ENCODE measurements at places on chromosomes 7 and 10. TPM values are rescaled to one million over a fixed set of nuclear protein-coding genes. Genes with fewer than 3 reads are reported as not detected.

- H3K4me3 ChIP-seq, result no peak overlapping the region
- H3K36me3 ChIP-seq, result peaks cover 39% of the 10 kb centered on the region
- DNase-seq, result no peak
These were observed 118.2 kb upstream of the FAM133B start for GRCh38 chr7:92708111-92709042.

DNA sequence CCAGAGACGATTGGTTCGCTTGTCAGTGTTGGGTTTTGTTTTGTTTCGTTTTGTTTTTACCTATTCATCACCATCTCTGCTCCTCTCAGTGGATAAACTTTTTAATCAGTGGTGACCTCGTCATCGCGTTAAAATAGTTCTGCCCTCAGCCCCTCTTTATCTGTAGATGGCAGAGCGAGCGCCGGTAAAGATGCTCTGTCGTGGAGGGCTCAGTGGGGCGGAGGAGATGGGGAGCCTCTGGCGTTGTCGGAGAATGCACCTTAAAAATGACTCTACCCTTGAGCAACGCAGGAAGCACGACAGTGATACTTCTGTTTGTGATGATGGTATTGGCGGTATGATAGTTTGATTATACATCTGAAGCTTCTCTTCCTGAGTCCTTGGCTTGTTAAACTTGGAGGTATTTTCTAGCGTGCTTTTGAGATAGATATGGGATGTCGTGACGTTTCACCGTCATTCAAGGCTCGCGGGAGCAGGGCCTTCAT is 554 bp downstream of the CSGALNACT2 start:
- peak; percentile 60 for DNase-seq
- H3K4me1 ChIP-seq, result peaks cover 74% of the 10 kb centered on the region
- H3K4me3 ChIP-seq, result peak overlapping the region; percentile 98
- peak overlapping the region; percentile 98 for H3K27ac ChIP-seq
- H3K27me3 ChIP-seq, result peaks cover 2% of the 10 kb centered on the region
- peaks cover 24% of the 10 kb centered on the region for H3K36me3 ChIP-seq

GRCh38 chr10:4257939-4258465 is 473.0 kb upstream of the KLF6 start:
- no peak for DNase-seq
- H3K4me3 ChIP-seq, result no peak overlapping the region
- peaks cover 6% of the 10 kb centered on the region for H3K27me3 ChIP-seq
- H3K4me1 ChIP-seq, result no peaks in the 10 kb centered on the region
- H3K36me3 ChIP-seq, result peaks cover 2% of the 10 kb centered on the region
- no peak overlapping the region for H3K27ac ChIP-seq

DNA sequence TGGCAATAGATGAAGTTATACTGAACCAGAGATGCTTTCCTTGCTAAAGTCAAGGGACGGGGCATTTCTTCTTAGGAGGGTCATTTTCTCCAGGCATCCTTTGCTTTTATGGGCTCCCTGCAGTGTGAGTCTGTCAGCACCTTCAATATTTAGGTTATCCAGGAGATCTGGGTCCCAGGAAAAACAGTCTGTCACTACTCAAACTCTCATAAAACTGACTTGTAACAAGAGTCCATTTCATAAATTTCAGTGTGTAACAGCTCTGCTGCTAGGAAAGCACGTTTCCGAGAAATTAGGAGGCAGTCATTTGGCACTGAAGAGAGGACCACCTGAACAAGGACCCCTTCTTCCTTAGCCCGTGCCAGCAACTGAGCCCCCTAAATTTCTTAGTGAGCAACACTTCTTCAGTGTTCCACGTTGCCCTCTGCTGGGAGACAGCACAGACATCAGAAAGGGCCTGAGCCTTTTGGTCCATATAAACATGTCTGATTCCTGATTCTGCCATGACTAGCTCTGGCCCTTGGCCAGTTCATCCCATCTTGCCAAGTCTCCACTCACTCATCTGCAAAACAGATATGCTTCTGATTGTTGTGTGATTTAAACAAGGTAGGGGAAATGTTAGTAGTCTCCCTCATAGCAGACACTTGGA is 7.2 kb downstream of the GCC1 start:
- H3K36me3 ChIP-seq, result peaks cover 52% of the 10 kb centered on the region
- peaks cover 14% of the 10 kb centered on the region for H3K4me1 ChIP-seq
- no peak overlapping the region for H3K27ac ChIP-seq
- no peaks in the 10 kb centered on the region for H3K27me3 ChIP-seq

TNKS2 gene
- 30.6 TPM for total RNA-seq

GRCh38 chr10:27535317-27535716 is 31.2 kb downstream of the RAB18 start:
- no peak overlapping the region for H3K27ac ChIP-seq
- no peak for DNase-seq
- H3K36me3 ChIP-seq, result peaks cover 29% of the 10 kb centered on the region
- no peaks in the 10 kb centered on the region for H3K27me3 ChIP-seq

LRIT1 gene
- total RNA-seq, result not detected

GRCh38 chr7:98784216-98784785 is 85.5 kb downstream of the TMEM130 start:
- no peaks in the 10 kb centered on the region for H3K4me1 ChIP-seq
- H3K4me3 ChIP-seq, result no peak overlapping the region
- no peaks in the 10 kb centered on the region for H3K27me3 ChIP-seq
- no peaks in the 10 kb centered on the region for H3K36me3 ChIP-seq
- no peak for DNase-seq
- H3K27ac ChIP-seq, result no peak overlapping the region

DNA sequence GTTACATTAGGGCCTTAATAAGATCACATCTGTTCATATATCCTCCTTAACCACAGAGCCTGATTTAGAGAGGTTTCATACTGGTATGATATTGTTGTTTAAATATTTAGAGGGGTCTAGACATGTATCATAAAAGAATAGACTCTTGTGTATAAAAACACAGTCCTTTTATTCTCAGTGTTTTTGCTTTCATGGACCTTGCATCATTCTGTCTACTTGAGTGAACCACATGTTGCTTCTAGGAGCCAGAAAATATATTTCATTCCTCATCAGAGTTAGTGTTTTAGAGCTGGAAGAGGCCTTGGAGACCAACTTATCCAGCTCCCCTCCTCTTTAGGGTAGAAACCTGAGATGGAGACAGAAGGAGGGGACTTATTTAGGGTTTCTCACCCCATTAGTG is 312.8 kb downstream of the LRMDA start:
- H3K36me3 ChIP-seq, result no peaks in the 10 kb centered on the region
- no peaks in the 10 kb centered on the region for H3K27me3 ChIP-seq
- H3K4me3 ChIP-seq, result no peak overlapping the region
- H3K27ac ChIP-seq, result no peak overlapping the region
- DNase-seq, result no peak

- DNase-seq, result no peak
- H3K4me3 ChIP-seq, result no peak overlapping the region
- H3K4me1 ChIP-seq, result peaks cover 17% of the 10 kb centered on the region
- peaks cover 6% of the 10 kb centered on the region for H3K27me3 ChIP-seq
- no peaks in the 10 kb centered on the region for H3K36me3 ChIP-seq
These were observed 93.8 kb downstream of the CALD1 start for GRCh38 chr7:134873253-134873652.

GRCh38 chr7:139078399-139078798 is 31.1 kb downstream of the ZC3HAV1 start:
- no peak for DNase-seq
- H3K36me3 ChIP-seq, result peaks cover 60% of the 10 kb centered on the region
- H3K4me1 ChIP-seq, result peaks cover 67% of the 10 kb centered on the region
- no peaks in the 10 kb centered on the region for H3K27me3 ChIP-seq
- no peak overlapping the region for H3K4me3 ChIP-seq
- peak overlapping the region; percentile 76 for H3K27ac ChIP-seq

VGF gene
- 0.10 TPM for total RNA-seq

DNA sequence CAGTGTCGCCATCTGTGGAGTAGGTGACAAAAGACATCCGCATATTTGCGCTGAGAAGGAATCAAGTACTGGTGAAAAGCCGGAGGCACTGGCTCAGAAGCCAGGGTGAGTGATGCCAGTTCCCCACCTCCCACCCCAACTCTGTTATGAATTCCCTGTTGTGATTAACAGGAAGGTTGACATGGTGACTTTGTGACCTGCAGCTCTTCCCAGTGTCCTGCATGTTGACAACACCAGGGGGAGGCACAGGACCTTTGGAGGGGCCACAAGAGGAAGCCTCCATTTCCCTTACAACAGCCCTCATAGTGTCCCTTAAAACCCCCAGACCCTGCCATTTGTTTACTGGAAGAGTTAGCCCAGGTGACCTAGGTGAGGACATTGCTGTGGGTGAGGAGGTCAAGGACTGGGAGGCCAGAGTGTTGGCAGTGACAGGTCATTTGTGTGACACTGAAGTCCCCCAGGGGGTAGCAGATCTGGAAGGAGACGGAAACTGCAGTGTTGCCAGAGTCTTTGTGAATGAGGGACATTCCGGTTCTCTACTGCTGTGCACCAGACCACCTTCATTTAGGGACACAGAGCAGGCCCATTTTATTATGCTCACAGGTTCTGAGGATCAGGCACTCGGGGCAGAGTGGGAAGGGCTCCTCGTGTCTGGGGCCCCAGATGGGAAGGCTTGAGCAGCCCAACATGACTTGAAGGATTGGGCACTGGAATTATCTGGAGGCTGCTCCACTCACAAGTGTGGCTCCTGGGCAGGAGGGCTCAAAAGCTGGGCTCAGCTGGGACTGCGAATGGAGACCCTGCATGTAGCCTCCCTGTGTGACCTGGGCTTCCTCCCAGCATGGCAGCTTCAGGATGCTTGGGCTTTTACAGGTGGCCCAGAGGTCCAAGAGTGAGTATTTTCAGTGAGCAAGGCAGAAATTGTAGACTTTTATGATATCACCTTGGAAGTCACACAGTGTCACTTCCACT is 13.0 kb upstream of the ANTXRL start:
- peaks cover 13% of the 10 kb centered on the region for H3K27me3 ChIP-seq
- H3K4me1 ChIP-seq, result peaks cover 20% of the 10 kb centered on the region
- H3K36me3 ChIP-seq, result peaks cover 3% of the 10 kb centered on the region
- no peak overlapping the region for H3K27ac ChIP-seq
- H3K4me3 ChIP-seq, result no peak overlapping the region
- no peak for DNase-seq

SPDYE8 gene
- not detected for total RNA-seq

Measured in activated T-helper 1 cell treated with anti-CD3 and anti-CD28 coated beads, Interleukin-12 subunit alpha, Interleukin-12 subunit beta, Interleukin-2, Interleukin-4 antibody, amounts not matched to agents 30 ng/mL and 10 ng/mL and 1 ng/mL, durations not matched to agents 14 hours and 24 hours and 36 hours (primary cell).